Esophagus squamous epithelium (tissue), 5 donors: ENCODE measurements at places on chromosomes 5 and 9.

- no peak for DNase-seq
Measured at GRCh38 chr5:135713161-135713915, 121.1 kb upstream of the SLC25A48 start.

DNA sequence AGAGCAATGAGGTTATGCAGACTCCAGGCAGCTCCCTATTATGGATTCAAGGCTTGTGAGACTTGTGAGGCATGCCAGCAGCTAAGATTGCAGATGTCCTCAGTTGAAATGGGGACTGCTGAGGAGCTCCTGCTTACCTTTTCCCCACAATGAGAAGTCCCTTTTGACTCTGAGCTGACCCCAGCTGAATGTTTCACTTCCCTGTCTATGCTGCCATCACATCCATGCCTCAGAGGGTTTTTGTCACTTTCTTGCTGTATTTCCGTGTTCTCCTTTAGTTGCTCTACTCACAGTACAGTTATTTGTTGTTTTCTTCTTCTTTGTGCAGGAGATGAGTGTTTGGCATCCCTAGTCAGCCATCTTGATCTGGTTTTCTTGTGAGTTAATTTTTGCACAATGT, 18.8 kb upstream of the OR2S2 start:
- DNase-seq, result no peak

DNA sequence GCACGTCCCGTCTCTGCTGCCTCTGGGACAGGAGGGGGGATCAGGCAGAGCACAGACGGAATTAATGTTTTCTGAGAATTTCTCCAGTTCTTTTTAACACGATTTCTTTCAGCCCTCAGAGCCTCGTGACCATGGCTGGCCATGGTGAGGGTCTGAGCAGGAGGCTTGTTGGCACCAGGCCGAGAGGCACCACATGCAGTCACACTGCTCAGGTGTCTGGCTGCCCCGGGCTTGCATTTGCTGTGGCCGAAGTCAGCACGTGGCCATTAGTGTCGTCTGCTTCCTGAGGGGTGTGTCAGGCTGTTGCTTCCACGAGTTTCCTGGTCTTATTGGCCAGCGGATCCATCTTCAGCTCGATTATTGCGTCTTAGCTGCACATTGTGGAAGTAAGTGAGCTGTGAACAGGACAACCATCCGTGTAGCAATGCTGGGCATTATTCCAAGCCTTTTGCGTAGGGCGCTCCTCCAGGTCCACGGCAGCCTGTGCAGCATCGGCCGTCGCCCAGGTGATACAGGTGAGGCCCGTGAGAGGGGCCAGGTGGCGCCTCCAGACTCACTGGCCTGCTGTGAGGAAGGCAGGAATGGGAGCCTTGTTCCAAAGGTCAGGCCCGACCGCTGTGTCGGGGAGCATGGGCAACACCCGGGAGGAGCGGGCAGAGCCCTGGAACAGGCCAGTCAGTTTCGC, 114.2 kb upstream of the CACNA1B start:
- no peak for DNase-seq

DNA sequence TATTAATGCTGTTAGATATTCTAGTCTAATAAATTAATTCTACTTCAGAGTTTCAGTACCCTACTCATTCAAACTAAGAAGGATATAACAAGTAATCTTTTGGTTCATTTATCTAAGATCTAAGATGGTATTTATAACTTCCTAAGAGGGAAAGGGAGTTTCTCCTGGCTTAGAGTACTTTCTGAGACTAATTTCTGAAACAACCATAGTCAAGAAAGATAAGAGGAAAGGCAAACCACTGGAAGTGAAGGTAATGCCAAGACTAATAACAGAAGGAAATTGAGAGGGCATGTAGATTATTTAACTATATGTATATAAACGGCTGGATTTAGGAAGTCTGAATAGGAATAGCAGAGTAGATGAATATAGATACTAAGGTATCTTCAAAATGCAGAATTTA, 112.4 kb upstream of the ACOT12 start:
- no peak for DNase-seq

- no peak for DNase-seq
Measured at GRCh38 chr5:132260714-132261551, 3.4 kb downstream of the PDLIM4 start.

DNA sequence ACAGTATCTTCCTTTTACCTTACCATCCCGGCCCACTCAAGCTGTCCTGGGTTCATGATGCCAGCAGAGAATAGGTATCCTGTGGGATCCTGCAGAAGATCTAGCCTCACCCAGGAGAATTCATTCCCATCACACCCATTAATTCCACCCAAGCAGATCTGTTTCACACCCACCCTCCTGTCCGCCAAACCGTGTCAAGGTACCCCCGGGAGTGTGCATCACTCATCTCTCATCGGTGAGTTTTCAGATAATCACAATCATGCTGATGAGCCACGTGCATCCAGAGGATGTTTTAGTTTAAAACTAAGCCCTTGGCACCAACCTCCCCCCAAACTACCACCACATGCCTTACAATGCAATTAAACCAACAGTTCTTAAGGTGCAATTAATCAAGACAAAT, 18.8 kb downstream of the ANKH start:
- no peak for DNase-seq

DNA sequence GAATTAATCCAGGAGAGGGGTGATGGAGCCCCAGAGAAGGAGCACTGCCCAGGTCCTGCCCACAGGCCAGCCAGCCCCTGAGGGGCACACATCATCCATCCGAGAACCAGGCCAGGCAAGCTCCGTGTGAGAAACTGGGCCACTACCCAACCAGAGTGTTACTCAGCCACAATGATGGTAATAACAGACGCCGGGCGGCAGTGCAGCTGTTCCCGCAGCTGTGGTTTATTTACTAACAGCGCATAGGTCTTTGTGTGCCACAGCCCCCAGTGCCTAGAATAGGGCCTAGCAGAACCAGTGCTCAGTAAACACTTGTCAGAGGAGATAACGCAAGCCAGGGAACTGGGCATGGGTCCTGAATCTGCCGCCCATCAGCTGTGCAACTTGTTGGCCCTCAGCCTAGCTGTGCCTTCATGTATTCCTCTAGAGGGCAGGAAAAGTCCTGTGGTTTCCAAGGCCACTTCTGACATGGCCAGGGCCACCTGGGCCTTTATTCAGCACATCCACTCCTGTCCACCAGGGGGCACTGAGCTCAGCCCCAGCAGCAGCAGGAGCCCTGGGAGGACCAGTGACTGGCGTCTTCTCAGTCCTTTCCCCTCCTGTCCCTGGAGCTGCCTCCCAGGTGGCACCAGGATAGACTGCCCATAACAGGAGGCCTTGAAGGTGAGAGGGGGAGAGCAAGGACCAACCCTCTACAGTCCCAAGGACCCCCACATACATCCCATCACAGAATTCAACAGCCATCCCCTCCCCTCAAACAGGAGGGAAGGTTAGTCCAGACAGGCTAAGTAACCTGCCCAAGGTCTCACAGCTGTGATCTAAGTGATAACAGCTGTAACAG, 2.1 kb downstream of the MXD3 start:
- DNase-seq, result no peak

GRCh38 chr9:136645903-136646754, 16.6 kb upstream of the EGFL7 start:
- DNase-seq, result no peak

GRCh38 chr5:127739807-127740384, 36.7 kb downstream of the CCDC192 start:
- no peak for DNase-seq

DNA sequence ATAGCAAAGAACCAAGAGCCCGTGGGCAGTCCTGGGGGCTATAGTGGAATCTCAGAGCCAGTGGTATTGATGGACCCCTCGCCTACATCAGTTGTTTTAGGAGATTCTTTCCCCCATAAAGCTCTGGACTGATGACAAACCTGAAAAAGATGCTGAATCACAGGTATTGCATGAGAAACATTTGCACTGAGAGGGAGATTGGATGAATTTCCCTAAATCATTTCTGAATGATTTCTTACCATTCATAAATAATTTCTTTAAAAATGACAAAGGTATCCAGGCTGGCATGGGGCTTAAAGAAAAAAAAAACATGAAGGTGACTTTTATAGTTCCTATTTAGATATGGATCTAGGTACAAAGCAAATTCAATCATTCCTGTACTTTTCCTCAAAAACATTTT, 54.0 kb upstream of the SLIT3 start:
- DNase-seq, result no peak

DNA sequence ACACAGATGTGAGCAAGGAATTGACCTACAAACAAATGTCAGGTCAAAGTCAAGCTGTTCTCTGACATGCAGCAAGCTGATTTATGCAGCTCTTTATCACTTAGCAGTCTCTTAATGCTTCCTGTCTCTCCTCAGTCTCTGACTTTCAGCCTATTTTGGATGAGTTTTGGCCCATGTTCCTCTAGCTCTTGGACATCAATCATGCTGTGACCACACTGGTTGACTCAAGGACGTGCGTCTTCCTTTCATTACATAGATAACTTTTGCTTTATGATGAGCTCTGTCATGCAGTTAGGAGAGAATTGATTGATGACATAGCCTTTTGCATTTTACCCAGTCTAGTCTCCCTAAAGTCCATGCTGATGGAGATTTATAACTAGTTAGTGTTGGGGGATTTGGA, 9.4 kb upstream of the REEP5 start:
- no peak for DNase-seq

DNA sequence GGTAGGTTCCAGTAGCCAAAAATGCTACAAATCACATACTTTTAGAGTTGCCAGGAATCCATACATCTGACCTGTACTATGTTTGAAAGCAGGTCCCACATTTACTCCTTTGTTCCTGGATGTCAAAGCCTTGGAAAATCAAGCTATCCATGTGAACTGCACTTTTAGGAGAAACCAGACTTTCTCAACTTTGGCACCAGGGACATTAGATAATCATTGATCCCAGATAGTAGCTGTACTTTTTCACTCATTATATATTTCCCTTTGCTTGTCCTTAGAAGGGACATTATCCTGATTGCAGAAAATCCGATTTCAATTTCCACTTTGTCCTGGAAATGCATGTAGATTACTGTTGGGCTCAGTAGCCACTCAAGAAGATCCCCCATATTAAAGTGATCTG, 44.1 kb upstream of the SLC28A3 start:
- DNase-seq, result no peak

- no peak for DNase-seq
Measured at GRCh38 chr5:17394086-17394485, 103.9 kb upstream of the TAF11L2 start.

DNA sequence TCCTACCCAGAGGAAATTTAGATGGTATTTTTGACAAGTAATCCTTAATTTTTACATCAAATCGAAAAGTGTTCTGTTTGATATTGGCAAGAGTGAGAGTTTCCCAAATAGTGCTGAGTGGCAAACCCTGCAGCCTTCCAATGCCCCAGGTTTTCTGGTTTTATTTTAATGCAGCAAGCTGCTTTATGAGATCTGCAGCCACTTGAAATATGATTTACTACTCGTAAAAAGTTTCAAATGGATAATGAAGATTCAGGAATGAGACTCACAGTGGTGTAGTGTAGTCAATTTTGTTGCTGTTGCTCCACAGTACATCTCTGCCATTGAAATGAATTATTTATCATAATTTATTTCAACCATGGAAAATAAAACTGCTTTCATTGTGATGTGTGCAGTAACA, 23.6 kb upstream of the TLX3 start:
- no peak for DNase-seq

GRCh38 chr9:129454467-129455067, 166.3 kb downstream of the C9orf50 start:
- no peak for DNase-seq

- no peak for DNase-seq
Measured at GRCh38 chr5:2311851-2312250, 429.1 kb upstream of the IRX4 start.

GRCh38 chr5:30197662-30198061, 995.8 kb upstream of the CDH6 start:
- DNase-seq, result no peak

- DNase-seq, result no peak
Measured at GRCh38 chr9:130672933-130673615, 8.7 kb downstream of the PRDM12 start.

DNA sequence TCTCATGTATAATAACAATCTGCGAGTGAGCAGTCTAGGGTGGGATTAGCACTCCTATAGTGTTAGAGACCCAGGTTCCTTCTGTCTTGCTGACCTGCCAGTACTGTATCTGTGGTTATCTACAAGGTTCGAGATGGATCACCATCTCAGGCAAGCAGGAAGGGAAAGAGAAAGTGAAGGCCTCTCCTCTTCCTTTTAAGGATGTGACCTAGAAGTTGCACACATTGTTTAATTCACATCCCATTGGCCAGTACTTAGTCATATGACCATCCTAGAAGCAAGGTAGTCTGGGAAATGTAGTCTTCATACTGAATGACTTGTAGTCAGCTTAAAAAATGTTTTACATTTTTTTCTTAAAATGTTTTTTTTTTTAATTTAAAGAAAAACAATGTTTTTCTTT, 168.6 kb downstream of the CARTPT start:
- DNase-seq, result no peak

DNA sequence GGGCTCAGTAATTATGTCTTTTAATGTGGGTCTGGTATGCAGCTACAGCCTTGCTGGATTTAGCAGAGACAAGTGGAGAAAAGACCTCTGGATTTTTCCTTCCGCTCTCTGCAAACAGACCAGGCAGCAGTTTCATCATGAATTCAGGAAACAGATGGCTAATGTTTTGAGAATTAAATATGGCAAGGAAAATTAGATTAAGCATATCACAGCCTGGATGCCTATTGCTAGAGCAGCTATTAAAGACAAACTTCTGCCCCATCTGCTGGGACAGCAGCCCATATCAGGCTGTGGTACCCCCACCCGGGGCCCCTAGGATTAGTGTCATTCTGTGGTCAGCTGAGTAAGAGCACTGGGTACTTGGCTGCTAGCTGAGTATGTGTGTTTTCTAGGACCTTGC, 6.2 kb downstream of the SKP2 start:
- DNase-seq, result no peak

- no peak for DNase-seq
Measured at GRCh38 chr9:84383178-84383577, 42.6 kb upstream of the SLC28A3 start.

DNA sequence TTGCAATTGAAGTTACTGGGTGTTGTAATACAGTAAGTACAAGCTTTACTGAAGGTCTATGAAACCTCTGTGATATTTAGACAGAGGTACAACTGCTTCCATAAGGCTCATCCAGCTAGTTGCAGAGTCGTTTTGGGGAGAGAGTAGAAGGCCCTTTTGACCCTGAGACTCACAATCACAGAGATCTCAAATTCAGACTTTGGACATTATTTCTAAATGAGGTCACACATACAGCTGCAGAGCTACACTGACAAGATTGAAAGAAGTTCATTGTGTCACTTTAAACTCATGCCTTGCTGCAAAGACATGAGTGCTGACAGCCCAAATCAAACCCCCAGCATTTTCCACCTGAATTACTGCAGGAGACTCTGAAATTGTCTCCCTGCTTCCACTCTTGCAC, 205.9 kb upstream of the TMEM161B start:
- no peak for DNase-seq
